ENCODE measurements at places on chromosomes 11 and 22.

DNA sequence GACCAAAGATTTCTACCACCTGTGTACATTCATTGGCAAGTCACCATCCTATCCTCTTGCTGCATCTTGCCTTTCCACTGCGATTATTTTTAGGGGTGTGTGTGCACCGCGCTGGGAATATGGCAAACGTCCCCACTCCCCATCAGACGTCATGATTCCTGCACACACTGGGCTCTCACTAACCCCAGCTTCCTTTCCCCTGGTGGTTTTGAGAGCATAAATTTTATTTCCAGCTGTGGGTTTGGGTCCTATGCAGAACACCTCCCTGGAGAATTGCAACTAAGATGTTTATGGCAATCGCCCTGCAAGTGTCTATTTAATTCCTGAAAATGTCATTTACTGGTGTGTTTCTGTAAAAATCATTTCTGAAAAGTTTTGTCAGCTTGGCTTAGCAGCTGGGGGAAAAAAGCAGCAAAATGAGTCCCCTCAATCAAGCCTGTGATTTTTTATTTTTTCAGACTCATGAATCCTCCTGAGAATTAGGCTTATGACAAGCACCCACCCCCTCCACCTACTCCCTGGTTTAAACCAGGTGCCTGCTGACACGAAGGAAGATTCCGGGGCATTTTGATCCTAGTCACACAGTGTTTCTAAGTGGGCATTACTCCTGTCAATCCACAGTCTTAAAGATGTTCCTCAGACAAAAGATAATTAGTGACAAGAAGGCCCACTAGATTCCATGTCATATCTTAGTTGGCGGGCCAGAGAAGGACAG lies 23.8 kb downstream of the UPB1 start:
- DNase-seq, result no peak

GRCh38 chr11:63612181-63612580 lies 2.1 kb downstream of the PLAAT3 start:
- DNase-seq, result no peak

DNA sequence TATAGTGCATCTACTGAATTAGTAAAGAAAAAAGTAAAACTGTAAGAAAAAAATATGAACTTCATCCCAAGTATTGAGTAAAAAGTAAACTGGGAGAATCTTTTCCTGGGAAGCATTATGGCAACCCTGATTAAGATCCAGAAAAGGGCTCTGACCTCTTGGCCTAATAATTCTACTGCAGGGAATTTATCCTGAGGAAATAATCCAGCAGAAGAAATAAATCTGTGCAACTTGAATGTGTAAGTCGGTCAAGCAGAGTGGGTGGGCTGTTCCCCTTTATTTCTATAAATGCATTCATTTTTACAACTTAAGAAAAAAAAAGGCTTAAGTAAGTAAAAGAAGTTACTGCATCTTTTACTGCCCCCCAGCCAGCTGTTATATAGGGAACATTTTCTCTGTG lies 111.2 kb upstream of the PARVA start:
- DNase-seq, result no peak

DNA sequence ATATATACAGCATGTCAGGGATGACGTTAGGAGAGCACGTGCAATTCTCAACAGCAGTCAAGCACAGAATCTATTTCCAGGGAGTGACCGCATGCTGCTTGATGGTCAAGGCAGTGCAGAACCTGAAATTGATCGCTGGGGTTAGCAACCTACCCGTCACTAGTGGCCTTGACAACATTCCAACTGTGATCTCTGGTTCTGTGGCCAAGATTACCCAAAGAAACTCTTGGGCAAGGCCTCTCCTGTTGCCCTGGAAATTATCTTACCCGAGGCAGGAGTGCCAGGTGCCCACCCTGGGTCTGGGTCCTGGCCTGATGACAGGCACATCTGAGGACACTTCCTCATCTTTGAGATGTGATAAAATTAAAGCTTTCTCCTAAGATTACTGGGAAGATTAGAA lies 2.2 kb downstream of the TM7SF2 start:
- no peak for DNase-seq

DNA sequence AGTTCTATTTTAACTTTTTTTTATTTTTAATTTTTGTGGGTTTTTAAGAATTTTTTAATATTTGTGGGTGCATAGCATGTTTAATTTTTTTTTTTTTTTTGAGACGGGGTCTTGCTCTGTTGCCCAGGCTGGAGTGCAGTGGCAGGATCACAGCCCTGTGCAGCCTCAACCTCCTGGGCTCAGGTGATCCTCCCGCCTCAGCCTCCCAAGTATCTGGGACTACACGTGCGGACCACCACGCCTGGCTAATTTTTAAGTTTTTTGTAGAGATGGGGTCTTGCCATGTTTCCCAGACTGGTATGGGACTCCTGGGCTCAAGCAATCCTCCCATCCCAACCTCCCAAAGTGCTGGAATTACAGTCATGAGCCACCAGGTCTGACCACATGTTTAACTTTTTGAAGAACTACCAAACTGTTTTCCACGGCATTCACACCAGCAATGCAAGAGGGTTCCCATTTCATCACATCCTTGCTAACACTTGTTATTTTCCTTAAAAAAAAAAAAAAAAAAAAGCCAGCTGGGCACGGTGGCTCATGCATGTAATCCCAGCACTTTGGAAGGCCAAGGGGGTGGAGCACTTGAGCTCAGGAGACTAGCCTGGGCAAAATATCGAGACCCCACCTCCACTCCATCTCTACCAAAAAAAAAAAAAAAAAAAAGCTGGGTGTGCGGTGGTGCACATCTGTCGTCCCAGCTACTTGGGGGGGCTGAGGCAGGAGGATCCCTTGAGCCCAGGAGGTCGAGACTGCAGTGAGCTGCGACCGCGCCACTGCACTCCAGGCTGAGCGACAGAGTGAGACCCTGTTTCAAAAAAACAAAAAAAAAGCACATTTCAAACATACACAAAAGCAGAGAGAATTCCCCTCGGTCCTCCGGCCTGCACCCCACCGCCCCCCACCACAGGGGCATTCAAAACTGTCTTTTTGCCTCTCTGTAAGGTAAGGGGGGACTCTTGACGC lies 16.7 kb upstream of the TXNRD2 start:
- peak; percentile 23 for DNase-seq
